Activated CD4-positive, alpha-beta T cell treated with anti-CD3 and anti-CD28 coated beads for 1 hour (primary cell): ENCODE measurements at places on chromosomes 2 and 18.

DNA sequence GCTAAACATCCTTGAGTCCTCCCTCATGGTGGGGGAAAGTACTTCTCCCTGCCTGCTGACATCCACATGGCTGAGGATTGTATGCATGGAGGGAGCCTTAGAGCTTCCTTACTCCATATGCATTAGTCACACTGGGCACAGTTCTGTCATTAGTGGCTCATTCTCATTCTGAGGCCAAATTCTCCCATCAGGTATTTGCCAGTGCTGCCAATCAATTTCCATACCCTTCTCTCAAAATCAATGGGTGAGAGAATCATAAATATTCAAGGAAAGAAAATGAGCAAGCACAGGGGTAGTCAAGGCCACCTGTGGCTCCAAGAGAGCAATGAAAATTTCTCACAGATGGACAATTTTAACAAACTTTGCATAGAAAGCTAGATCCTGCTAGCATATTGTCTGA is 422.6 kb upstream of the SETBP1 start:
- no peak for DNase-seq

- DNase-seq, result no peak
Observed at GRCh38 chr18:63236406-63236805, 83.2 kb downstream of the BCL2 start.

DNA sequence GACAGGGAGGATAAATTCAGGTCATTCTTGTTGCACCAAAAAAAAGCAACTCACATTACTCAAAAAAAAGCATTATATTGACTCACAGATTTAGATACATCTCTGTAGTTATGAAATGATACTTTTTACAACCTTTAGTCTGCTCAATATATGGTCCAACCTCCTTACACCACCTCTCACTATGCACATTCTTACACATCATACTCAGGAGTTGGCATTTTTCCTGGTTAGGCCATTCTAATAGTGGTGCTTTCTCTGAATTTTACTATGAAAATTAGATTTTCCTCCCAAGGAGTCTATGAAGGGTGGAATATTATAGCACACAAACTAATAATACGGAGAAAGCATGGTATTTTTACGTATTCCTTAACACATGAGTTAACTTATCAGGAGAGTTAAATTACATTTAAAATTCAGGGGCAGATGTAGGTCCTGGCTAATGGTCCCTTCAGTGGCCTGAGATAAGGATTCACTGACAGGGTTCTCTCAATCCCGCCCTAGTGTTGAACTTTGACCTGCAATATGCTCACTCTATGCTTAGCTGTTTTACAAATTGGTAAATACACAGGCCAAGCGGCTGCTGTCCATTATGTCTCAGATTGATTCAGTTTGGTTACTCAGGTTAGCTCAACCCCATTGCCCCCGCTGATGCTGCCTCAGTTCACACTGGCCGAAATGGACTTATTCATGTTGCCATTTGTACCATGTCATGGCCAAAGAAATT is 153.6 kb downstream of the NCKAP5 start:
- no peak for DNase-seq

DNA sequence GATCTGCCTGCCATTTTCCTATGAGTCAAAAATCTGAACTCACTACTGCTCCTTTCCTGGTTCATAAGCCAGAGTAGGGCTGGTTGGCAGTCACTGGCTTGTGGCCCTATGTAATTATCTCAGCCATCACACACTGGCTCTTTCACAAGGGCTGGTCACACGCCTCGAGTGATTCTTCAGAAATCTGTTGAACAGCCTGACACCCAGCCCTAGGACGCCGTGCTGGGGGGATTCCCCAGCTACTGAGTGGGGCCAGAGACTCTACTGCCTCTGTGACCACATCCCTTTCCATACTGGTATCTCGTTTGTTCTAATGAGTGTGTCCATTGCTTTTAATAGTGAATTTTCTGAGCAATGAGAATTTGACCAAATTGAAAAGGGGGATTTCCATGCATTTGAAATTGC is 45.8 kb upstream of the RBM44 start:
- no peak for DNase-seq
